ENCODE measurements at places on chromosomes 11 and 22.

GRCh38 chr11:12061851-12062560 lies 48.4 kb upstream of the MICAL2 start:
- no peak for DNase-seq

DNA sequence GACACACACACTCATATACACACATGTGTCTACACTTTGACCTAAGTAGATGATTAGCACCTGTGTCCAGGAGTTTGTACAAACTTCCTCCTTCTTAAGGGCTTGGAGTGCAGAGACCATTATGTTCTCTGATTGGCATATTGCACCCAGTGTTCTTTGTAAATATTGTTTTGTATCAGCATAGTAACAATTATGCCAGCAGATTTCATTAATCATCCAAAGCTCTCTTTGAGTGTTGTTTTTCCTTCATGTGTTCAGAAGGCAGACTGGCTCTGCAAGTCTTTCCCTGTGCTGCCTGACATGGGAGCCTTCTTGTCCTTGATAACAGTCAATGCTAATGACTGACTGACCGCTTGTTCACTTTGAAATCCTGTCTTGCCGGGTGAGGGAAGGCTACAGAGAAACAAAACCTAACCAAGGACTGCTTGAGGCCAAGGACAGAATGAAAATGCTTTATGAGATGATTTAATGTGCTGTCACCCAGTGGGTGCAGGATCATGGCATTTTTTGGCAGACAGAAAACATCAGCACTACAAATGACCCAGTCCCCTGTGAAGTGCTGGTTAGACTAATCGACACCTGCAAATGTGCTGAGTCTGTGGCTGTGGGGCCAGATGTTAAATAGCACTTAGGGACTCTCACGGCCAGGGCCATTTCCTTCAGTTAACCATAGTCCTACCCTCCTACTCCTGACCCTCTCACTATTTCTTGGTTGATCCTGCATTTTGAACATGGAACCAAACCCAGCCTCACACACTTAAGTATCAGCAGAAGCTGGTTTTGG lies 6.6 kb upstream of the BARX2 start:
- DNase-seq = no peak

GRCh38 chr22:45878901-45879551 lies 97.9 kb downstream of the WNT7B start:
- DNase-seq = no peak

DNA sequence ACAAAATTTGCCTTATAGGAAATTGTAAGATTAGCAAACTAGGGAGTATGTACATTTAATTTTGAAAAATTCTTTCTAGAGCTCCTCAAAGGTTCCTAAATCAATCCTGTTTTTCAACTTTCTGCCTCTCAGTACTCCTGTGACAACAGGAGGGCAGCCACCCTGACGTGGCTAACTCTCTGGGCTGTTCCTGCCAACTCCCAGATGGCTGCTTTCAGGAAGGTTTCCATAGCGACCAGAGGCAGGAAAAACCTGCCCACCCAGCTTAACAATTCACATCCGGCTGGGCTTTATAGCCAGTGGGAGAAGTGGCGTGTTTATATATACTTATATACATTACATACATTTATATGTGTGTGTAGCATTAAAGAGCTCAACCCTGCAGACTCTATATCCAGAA lies 26.5 kb downstream of the SGSM3 start:
- DNase-seq = no peak

DNA sequence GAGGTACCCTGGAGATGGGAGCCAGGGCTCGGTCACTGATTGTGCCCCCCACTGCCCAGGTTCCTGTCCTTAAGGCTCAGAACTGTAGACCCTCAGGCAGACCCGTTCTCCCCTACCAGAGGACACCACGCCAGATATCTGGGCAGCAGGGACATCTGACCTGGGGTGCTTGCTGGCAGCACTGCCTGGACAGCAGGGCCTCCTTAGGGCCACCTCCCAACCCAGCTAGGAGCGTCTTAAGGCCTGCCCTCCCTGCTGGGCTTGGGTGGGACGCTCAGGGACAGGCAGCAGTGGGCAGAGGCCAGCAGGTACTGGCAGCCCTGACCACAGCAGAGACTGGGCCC lies 3.1 kb downstream of the POLR2L start:
- no peak for DNase-seq

DNA sequence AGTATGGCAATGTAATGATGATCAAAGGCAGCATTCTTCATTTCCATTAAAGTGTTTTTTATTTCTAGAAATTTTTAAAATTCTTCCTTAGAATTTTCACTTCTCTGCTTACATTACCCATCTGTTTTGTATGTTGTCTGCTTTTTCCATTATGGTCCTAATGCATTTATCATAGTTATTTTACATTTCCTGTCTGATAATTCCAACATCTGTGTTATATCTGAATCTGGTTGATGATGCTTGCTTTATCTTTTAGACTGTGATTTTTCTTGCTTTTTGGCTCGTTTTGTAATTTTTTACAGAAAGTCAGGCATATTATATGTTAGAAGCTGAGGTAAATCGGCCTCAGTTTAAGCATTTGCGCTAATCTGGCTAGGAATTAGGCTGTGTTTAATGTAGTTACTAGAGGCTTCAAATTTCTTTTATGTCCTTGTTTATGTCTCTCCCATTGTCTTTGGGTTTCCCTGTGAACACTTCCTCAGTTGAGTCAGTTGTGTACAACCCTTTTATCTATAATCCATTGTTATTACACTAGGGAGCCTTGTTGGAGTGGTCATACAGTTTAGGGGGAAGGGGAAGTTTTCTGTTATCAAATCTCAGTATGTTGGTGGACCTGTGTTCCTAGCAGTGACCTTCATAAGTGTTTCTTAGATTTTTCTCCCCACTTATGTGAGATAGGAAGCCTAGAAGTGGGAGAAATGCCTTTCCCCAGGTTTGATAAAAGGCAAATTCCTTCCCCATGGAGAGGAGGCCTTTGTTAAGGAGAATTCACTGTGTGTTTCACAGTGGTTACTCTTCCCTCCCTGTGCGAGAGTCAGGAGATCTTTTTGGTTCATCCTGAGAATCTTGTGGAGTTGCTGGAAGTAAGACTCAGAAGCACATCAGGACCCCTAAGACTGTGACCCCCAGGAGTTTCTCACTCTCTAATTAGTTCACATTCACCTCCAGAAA lies 437.5 kb downstream of the INSC start:
- no peak for DNase-seq

DNA sequence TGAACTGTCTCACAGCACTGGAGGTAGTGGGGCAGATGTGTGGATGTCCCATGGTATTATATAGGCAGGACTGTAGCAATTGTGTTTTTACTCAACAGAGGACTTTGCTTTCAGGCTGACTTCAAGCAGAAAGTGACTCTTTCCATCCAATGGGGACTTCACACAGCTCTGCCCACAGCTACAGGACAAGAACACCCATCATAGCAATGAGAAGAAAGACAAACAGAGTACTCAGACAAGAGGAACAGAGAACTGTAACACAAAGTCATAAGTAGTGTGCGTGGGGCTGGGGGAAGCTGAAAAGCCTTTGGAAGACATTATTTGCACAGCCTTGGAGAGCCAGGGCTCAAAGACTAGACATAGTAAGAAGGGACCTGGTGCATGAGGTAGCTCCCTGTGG lies 70.3 kb downstream of the CCDC81 start:
- no peak for DNase-seq

DNA sequence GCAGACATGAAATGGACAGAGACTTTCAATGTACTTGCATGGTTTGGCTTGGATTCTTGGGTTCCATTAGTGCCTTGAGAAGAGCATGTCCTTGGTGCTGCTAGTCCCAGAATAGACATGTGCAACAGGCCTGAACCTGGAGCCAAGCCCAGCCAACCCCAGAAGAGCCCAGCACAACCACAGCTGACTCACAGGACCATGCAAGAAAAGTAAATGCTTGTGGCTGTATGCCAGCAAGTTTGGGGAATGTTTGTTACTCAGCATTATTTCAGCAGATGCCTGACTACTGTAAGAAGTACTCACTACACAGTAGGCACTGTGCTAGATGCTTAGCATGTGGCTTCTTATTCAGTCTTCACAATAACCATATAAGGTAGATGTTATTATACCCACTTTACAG lies 39.2 kb upstream of the HMGXB4 start:
- no peak for DNase-seq
